ENCODE measurements at places on chromosomes 12 and 14. TPM values are rescaled to one million over a fixed set of nuclear protein-coding genes. Genes with fewer than 3 reads are reported as not detected.

- DNase-seq = no peak
These were observed 9.8 kb upstream of the CDH24 start for GRCh38 chr14:23066855-23067744.

Gene KRT79
- total RNA-seq = not detected

GRCh38 chr12:71846322-71846940, 6.9 kb downstream of the TBC1D15 start:
- peak; percentile 13 for DNase-seq

Gene GALNT6
- 18.1 TPM for total RNA-seq

DNA sequence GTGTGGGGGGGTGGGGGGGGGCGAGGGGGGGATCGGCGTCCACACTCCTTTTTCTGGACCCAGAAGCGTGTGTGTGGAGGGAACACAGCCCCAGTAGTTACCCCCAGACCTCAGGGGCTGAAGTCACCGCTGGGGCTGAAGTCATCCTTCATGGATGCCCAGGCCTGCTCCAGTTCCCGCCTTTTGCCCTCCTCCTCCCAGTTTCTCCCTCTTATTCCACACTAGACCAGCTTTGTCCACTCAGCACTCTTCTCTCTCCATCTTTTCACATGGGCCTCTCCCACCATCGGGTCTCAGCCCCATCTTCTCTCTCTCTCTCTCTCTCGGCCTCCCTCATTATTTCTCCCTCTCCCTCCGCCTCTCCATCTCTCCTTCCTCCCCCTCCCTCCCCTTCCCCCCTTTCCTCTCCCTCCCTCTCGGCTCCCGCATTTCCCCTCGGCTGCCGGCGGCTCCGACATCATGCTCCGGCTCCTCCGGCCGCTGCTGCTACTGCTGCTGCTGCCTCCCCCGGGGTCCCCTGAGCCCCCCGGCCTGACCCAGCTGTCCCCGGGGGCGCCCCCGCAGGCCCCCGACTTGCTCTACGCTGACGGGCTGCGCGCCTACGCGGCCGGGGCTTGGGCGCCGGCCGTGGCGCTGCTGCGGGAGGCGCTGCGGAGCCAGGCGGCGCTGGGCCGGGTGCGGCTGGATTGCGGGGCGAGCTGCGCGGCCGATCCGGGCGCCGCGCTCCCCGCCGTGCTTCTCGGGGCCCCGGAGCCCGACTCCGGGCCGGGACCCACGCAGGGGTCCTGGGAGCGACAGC, at the start of gene P3H3:
Gene P3H3 (plus strand): TSS at position 426 of the 799 bp plus-strand sequence. CDS start 34 bp downstream, at position 460.
- peak; percentile 76 for DNase-seq

DNA sequence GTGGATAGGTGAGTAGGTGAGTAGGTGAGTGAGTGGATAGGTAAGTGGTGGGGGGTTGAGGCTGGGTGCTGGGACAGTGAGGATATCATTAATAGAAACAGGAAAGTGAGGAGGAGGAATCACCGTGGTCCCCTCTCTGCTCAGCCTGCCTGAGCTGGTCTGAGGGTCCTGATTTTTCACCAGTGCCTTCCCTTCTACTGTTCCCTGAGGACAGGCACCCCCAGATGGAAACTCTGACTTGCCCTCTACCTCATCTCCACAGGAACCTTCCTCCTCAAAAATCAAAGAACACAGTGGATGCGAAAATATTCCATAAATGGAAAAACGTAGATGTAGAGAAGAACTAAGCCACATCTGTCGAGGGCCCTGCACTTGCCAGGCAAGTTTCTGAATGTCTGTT, 1.9 kb downstream of the GPR68 start:
- no peak for DNase-seq

- no peak for DNase-seq
These were observed 66.0 kb downstream of the KLHL28 start for GRCh38 chr14:44895716-44896115.

GRCh38 chr12:57939291-57939690, 2.1 kb upstream of the ATP23 start:
- no peak for DNase-seq

Gene CLEC1B
- not detected for total RNA-seq

DNA sequence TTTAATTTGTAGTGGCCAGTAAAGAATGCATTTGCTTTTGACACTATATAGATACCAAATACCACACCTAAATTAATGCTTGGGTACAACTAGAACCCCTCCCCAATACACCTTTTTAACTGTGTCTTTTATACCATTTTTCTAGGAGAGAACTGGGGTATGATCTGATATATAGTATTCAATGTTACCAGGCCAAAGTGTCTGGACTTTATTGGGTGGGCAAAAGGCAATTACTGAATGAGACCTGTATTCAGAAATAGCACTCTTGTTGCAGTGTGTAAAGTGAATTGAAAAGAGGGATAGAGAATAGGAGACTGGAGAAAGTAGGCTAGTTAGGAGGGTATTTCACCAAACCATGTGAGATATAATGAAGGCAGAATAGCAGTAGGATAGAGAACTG, 74.4 kb downstream of the SEC23A start:
- no peak for DNase-seq

Gene CLEC4D
- total RNA-seq = not detected

DNA sequence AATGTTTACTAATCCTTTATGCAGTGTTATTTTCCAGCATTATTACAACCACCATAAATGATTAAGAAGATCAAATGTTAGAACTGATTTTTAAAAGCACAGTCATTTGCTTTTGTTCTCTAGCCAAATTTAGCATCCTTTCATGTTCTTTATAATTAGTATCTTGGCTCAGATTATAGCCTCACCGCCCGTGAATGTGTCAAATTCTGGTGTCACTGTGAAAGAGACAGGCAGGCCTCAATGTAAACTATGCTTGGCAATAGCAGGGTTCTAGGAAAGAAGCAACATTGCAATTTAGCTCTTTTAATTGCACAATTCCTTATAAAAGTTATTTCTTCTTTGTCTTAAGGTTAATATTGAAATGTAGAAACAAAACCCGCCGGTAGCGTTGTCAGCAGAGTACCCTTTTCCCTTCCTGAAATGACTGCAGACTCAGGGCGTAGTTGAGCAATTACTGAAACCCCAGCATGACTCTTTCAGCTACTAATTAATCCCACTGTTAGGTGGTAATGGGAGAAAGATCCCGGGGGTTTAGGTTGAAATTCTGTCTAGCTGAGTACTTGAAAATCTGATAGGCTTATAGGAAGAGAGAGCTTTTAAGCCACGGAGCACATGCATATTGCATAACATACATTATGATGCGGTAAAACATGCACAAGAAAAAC, 1600.5 kb upstream of the SEL1L start:
- DNase-seq = peak; percentile 23

- DNase-seq = no peak
These were observed at the start of gene RNASE7 for GRCh38 chr14:21041676-21042433. Gene RNASE7, plus strand, starts transcription at chr14:21042362. Its CDS starts 631 bp downstream, at chr14:21042993.

- DNase-seq = no peak
These were observed 79.9 kb upstream of the TMTC1 start for GRCh38 chr12:29863665-29864064.

Gene FERMT2
- 310 TPM for total RNA-seq

- no peak for DNase-seq
These were observed 2.2 kb downstream of the ZC3H10 start for GRCh38 chr12:56120158-56120846.

DNA sequence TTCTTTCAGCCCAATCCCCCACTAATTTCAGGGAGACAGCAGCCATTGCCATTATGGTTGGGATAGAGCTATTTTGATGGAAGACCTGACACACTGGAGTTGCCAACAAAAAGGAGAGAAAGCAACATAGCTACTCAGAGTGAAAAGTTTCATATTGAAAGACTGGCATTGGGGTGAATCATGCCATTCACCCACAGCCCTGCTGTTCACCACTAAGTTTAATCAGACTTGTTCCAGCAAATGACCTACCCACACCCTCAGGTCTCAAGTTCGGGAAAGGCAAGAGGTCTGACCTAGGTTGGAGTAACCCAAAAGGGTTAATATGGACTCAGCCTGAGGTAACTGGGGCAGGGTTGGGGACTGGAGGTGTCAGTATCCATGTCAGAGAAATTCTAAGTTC, 169.2 kb downstream of the PAWR start:
- DNase-seq = no peak

DNA sequence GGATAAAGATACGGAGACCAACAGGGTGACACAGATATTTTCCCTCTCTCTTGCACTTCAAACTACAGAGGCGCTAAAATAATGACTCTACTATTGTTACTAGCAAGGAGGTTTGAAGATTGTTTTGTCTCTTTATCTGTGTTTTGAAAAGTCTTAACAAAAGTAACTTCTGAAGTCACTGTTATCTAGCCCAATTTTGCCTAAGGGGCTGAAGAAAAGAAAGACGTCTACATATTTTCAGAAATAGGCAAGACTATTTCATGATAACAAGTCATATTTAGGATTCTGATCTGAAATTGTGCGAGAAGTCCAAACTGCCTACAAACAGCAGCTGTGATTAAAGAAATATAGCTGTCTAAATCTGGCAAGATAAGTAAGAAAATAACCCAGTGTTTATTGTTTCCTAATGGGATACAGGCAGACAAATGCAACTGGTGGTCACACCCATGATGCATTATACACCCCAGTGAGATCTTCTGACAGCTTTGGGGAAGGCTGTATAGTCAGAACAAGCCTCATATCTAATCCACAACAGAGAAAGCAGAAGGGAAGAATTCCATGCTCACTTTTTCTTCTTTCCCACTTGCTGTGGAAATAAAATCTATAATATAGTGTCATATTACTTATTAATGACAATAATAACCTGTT, 226.9 kb upstream of the ARID2 start:
- no peak for DNase-seq

GRCh38 chr12:15763328-15763727, 25.9 kb downstream of the EPS8 start:
- DNase-seq = no peak

- peak; percentile 9 for DNase-seq
These were observed 446.5 kb upstream of the MIS18BP1 start for GRCh38 chr14:45699471-45699870.

DNA sequence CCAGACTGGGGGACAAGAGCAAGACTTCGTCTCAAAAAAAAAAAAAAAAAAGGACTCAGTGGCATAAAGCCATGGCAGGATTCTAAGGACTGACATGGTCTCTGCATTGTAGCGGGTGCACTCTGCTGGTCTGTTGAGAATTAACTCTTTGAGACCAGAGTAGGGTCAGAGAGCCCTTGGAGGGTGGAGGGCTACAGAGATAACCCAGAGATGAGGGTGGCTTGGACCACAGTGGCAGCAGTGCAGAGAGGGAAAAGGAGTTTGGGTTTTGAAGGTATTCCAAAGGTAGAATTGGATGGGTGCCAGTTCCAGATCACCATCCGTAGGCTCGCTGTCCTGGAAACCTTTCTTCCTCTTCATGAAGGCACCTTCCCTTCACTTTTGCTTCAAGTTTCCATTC, 14.3 kb upstream of the DYNC1H1 start:
- DNase-seq = no peak

GRCh38 chr12:18275981-18276380, 14.7 kb downstream of the PIK3C2G start:
- DNase-seq = no peak

DNA sequence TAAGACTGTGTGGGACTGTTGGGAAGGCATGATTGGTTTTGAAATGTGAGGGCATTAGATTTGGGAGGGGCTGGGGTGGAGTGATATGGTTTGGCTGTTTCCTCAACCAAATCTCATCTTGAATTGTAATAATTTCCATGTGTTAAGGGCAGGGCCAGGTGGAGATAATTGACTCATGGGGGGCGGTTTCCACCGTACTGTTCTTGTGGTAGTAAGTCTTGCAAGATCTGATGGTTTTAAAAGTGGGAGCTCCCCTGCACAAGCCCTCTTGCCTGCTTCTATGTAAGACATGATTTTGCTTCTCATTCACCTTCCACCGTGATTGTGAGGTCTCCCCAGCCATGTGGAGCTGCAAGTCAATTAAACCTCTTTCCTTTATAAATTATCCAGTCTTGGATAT, 76.6 kb upstream of the PPFIA2 start:
- no peak for DNase-seq

GRCh38 chr14:105501504-105502291, 10.7 kb downstream of the TEDC1 start:
- DNase-seq = no peak

Gene PPP4R4
- total RNA-seq = 2.1 TPM

DNA sequence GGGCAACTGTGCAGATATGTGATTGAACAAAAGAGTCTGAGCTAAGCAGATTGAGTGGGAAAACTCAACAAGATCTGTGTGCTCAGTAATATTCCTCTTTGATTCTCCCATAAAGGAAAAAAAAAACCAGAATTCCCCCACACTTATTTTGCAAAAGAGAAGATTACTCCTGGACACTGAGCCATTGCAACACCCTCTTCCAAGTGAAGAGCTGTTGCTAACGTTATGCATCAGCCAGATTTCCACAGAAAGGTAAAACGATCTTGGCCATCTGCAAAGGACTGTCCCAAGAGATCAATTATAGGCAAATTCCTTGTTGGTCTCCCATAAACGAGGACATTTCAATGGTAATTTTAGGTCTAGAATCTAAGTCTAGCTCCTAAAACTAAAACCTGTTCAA, 587.7 kb downstream of the C12orf50 start:
- no peak for DNase-seq

- DNase-seq = no peak
These were observed 2.4 kb upstream of the TRIM9 start for GRCh38 chr14:51097287-51097686.

- no peak for DNase-seq
These were observed 63.0 kb downstream of the NCOR2 start for GRCh38 chr12:124504273-124505000.

- no peak for DNase-seq
These were observed 13.9 kb upstream of the PPP1CC start for GRCh38 chr12:110756611-110757010.

- no peak for DNase-seq
These were observed 117.2 kb downstream of the PLXNC1 start for GRCh38 chr12:94265539-94265938.

- no peak for DNase-seq
These were observed 9.3 kb upstream of the B4GALNT3 start for GRCh38 chr12:450438-450837.

DNA sequence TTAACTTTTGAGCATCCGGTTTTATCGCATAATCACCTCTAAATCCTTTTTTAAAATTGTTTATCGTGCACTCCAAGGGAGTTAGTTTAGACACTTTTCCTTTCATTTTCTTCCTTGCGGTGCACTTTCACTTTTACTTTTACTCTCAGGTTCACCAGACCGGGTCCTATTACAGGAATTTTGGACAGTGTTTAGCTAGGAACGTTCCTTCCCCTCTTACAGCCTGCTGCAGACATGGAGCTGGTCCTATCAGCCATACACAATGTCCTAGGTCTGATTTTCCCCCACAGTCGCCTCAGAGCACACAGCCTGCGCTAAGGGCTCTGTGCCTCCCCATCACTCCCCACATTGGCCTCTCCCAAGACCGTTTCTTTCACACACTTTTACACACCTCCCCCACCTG, 103.9 kb downstream of the ALG10 start:
- no peak for DNase-seq

- DNase-seq = no peak
These were observed 45.9 kb downstream of the PLBD1 start for GRCh38 chr12:14521822-14522221.
